ENCODE measurements at places on chromosomes 16 and 17.

- DNase-seq: no peak
These were observed 21.1 kb upstream of the JPT2 start for GRCh38 chr16:1656808-1657617.

GRCh38 chr17:62899361-62899760, 66.7 kb upstream of the TANC2 start:
- DNase-seq: no peak

- no peak for DNase-seq
These were observed 317.6 kb downstream of the SEC14L1 start for GRCh38 chr17:77458202-77459017.

DNA sequence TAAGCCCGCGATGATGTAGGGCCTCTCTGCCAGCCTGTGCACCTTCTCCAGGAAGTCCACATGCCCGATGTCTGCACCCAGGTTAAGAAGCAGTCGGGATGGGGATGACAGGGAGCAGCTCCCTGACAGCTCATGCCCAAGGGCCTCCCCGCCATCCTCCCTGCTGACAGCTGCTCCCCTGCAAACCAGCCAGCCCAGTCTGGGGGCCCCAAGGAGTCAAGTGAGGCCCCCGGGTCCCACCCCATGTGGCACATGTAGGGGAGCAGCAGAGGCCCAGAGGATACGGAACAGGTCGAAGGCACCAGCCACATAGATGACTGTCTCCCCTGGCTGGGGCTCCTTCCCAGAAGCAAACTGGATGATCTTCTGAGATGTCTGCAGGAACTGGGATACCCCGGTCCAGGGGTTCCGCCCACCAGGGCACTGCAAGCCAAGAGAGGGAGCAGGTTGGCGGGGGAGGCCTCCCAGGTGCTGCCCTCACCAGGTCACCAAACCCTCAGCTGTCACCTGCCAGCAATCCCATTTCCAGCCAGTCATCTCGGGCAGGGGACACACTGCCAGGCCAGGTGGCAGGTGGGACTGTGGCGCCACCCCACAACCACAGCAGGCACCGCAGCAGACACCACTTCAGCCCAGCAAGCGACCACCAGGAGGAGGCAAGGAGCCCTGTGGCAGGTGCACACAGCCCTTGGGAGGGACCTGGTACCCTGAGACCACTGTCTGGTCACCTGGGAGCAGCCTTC, 4.6 kb downstream of the PCYT2 start:
- DNase-seq: no peak

GRCh38 chr17:74671031-74671771, 41.5 kb downstream of the CD300LF start:
- peak; percentile 45 for DNase-seq

GRCh38 chr16:85614338-85615013, 1.4 kb downstream of the GSE1 start:
- no peak for DNase-seq

GRCh38 chr16:86818671-86819532, 240.6 kb downstream of the FOXL1 start:
- DNase-seq: no peak

DNA sequence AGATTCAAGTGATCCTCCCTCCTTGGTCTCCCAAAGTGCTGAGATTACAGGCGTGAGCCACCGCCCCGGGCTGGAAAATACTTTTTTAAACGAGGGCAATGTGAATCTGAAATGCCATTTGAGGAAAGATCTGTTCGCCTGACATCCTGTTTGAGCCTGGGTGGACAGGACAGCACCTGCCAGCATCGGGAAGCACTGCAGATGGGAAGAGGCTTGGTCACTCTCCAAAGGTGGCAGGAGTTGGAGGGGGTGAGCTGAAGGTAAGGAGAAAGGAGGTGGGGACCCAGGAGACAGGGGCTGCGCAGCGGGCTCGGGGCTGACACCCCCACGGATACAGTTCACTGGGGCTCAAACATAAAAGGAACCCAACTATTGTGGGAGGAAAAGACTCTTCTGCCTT, 3.9 kb upstream of the BIRC5 start:
- no peak for DNase-seq

GRCh38 chr16:70725912-70726828, 40.3 kb upstream of the MTSS2 start:
- no peak for DNase-seq

- DNase-seq: no peak
These were observed 1.8 kb downstream of the ZBTB4 start for GRCh38 chr17:7477392-7478275.

DNA sequence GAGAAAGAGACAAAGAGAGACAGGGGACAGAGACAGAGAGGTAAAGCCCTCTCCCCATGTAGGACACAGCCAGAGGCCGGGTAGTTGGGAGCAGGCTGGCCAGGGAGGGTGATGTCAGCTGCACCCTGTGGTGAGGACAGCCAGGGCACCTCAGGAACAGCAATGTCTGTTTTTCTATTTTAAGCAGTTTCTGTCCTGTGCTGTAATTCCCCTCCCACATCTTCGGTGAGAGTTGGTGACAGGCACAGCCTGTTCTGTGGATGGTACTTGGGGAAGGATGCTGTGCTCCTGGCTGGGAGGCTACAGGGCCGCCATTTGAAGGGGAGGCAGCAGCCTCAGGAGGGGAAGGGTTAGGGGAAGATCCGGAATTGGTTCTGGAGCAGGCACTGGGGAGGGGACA, 163.5 kb downstream of the SDK2 start:
- no peak for DNase-seq

DNA sequence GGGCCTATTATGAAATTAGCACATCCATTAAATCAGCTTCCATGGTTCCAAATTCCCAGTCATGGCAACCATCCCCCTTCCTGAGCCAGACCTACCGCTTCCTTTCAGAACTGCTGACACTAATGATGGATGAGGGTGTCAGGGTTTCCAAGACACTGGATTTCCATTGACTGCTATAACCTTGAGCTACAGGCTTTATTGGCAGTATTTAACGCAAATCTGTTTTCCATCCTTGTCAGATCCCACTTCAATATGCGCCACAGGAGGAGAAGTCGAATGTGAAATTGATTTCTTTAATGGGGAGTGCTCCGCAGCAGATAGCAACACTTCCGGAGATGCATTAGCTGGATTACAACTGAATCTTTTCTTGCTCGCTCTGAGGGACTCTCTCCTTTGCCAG, 197.1 kb downstream of the HS3ST4 start:
- no peak for DNase-seq

GRCh38 chr16:67173808-67174705, 3.7 kb downstream of the NOL3 start:
- DNase-seq: no peak

DNA sequence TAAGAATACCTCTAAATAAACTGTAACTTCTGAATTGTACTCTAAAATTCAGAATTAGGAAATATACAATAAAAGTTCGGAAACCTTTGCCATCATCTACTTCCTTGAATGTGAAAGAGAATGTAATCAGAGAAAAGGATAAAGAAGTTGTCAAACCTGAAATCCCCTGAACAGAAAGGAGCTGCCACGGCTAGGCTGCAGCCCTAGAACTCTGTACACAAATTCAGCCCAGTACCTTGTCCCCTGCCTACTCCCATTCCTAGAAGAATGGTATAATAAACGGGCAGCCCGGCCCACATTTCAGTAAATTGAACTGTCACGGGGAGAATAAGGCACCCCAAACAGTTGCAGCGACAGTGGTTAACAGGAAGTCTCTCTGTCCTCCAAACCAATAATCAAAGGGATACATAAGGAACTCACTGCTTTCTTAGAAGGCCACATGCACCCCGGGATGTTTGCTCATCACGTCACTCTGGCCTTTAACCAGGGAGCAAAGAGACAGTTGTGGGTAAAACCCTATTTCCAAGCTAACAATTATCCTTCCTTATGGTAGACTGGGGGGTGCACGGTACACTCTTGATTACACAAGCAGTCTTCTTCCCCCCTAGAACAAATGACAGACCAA, 24.3 kb upstream of the RFFL start:
- DNase-seq: no peak

DNA sequence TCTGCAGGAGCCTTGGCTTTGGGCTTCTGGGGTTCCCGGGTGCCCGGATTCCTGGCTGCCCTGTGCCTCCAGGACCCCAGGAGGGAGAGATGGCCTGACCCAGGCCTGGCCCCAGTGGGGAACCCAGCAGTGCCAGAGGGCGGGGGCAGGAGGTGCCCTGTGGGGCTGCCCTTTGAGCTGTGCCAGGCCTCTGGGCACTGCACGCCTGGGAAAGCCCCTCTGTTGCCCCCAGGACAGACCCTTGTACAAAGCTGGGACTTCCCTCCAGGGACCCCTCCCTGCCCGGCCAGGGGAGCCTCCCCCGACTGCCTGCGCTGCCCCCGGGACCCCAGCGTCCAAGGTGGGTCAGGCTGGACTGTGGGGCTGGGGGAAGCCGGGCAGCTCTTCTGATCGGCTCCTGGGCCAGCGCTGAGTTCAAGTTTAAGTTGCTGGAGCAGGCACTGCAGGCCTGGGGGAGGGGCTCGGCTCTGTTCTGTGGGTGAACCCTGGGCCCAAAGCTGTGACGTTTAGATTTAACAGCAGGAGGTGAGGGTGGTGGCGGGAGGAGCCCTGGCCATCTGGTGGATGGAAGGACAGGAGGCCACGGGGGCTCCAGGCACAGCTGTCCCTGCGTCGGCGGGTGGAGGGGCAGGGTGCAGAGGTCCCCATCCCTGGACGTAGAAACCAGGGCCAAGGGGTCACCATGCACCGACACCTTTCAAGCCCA, 27.6 kb upstream of the C1QTNF8 start:
- no peak for DNase-seq

DNA sequence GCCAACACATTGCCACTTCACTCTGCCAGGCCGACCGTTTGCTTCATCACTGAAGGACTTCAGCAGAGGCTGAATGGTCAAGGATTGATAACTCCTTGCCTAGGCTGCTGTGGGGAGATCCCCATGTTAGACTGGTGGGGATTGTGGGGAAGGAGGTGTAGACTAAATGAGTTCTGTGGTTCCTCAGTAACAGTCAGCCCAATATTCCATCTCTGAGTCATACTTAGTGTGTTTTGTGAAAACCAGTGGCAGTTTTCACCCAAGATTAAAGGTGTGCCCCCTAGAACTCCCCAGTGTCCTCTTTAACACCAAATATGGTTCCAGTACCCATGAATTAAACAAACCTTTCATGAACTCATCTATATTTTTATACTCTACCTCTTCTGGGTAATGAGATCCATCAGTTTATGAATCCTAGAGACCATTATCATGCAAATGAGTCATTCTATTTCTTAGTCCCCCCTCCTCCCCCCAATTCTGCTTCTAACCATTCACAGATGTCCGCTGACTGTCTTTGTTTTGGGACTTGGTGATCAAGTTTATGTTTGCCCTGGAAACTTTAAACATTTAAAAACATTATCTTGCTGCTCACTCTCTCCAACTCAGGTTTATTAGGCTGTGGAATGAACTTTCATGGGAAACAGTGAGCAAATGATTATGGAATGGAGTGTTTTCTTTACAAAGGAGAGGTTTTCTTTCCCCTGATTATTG, 66.8 kb upstream of the GAS7 start:
- DNase-seq: no peak

DNA sequence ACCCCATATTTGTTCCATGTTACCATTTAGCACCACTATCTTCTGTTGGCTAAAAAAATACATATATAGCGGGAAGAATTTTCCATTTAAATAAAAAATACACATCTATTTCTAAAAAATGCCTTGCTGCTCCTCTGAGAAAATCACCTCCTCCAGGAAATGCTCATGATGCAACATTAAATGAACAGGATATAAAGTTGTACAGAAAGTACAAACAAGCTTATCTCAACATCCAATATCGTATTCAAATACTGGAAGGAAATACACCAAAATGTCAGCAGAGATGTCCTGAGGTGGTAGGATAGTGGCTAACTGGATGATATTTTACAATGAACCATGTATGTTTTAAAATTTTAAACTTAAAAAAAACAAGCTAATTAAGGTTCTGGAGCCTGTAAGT, 21.3 kb downstream of the GNA13 start:
- DNase-seq: no peak

GRCh38 chr16:63244631-63245030, 1208.4 kb upstream of the CDH8 start:
- DNase-seq: no peak

GRCh38 chr17:42243493-42243982, 32.7 kb downstream of the STAT5B start:
- DNase-seq: no peak

DNA sequence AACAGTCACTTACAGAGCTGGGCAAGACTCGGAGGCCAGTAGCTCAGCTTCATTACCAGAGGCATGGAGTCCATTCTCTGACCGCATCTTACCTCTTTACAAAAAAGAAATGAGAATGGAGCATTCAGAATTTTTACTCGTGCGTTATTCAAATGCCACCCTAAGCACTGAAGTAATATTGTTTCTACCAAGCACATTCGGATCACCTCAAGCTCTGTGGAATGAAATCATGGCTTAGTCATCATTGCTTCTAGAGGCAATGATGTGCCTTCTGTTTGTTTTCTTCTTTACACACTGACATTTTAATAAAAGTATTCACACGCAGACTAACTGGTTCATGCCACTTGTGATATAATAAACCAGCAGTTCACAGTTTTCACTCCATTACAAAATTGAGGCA, 206.8 kb downstream of the PHKB start:
- no peak for DNase-seq

DNA sequence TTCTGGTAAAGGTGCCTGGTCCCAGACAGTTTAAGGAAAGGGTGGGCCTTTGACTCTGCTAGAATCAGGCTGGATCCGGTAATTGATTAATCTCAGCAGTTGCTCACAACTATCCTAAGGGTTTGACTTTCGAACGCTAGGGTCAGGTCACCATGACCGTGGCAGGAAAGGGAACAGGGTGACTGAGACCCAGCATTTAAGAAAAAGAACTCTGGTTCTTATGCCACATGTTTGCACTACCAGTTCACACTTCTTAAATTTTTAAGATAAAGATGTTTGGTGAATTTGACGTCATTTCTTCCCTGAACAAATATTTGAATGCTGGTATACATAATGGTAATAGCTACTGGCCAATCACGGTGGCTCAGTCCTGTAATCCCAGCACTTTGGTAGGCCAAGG, 52.2 kb downstream of the TEX14 start:
- no peak for DNase-seq

DNA sequence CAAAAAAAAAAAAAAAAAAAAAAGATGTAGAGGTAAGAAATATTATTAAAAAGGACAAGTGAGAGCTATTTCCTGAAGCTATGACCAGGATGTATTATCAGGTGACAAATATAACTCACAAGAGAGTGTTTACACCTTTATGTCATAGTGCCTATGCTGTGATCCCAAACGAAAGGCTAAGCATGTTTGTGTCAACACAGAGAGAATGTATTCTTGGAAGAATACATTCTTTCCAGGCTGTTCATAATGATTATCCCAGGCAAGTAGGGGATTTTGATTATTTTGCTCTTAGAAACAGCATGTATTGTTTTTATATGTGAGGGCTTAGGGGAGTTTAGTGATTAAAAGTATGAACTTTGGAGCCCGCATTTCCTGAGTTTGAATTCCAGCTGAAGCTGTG, 175.0 kb downstream of the SPECC1 start:
- no peak for DNase-seq

GRCh38 chr17:5092218-5093010, 14.1 kb downstream of the ZFP3 start:
- no peak for DNase-seq

- no peak for DNase-seq
These were observed 38.5 kb upstream of the CORO6 start for GRCh38 chr17:29661213-29661612.

Data from stimulated activated CD8-positive, alpha-beta memory T cell treated with anti-CD3 and anti-CD28 coated beads, Interleukin-7, amount 100 ng/mL, for 24 hours (primary cell).